Stimulated activated CD4-positive, alpha-beta T cell treated with anti-CD3 and anti-CD28 coated beads, Interleukin-15, amount 100 ng/mL, for 1 hour (primary cell): ENCODE measurements at places on chromosomes 2 and 18.

DNA sequence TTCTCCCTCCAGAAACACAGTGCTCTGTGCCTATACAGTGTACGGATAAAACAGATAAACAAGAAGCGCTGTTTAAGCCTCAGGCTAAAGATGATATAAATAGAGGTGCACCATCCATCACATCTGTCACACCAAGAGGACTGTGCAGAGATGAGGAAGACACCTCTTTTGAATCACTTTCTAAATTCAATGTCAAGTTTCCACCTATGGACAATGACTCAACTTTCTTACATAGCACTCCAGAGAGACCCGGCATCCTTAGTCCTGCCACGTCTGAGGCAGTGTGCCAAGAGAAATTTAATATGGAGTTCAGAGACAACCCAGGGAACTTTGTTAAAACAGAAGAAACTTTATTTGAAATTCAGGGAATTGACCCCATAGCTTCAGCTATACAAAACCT is 70.7 kb downstream of the TANK start:
- DNase-seq = no peak

GRCh38 chr2:236919209-236919608 is 166.5 kb upstream of the COPS8 start:
- no peak for DNase-seq

- DNase-seq = no peak
Observed at GRCh38 chr18:62438402-62438801, 84.4 kb upstream of the ZCCHC2 start.

DNA sequence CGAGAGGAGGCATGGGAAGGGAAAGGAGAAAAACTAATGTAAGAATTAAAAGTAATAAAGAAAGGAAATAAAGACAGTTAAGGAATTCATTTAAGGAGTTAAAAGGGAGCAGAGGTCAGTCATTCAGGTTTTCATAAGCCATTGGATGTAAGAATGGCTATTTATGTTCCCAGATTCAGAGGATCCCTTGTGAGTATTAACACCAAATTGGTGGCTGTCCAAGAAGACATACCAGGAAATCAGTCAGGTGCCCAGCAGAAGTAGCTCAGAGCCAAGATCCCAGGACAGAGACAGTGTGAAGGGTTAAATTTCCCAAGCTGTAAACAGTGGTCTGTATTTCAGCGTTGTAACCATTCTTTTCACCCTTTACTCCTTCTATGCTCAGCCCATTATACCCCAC is 550.4 kb downstream of the BCL11A start:
- DNase-seq = no peak

- no peak for DNase-seq
Observed at GRCh38 chr2:58928391-58928790, 687.3 kb upstream of the FANCL start.

GRCh38 chr2:71715951-71716696 is 262.8 kb downstream of the DYSF start:
- no peak for DNase-seq

GRCh38 chr2:72938455-72938854 is 21.1 kb downstream of the EMX1 start:
- no peak for DNase-seq

- no peak for DNase-seq
Observed at GRCh38 chr2:154455166-154455565, 243.3 kb upstream of the KCNJ3 start.

DNA sequence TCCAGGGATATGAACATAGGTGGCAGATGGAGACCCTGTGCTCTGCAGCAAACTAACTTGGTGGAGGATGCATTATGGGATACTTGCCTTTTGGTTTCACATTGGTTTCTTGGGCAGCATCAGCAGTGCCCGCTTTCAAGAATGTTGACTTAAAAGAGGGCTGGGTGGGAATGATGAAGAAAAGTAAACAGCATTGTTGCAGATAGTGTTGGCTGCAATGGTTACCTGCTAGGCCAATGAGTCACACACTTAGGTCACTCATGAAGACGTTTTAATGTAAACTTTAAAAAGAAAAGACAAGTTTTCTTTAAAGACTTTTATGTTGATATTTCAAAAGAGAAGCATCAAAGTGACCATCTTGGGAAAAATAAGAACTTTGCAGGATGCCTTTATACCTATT is 26.1 kb upstream of the FAM237A start:
- no peak for DNase-seq

DNA sequence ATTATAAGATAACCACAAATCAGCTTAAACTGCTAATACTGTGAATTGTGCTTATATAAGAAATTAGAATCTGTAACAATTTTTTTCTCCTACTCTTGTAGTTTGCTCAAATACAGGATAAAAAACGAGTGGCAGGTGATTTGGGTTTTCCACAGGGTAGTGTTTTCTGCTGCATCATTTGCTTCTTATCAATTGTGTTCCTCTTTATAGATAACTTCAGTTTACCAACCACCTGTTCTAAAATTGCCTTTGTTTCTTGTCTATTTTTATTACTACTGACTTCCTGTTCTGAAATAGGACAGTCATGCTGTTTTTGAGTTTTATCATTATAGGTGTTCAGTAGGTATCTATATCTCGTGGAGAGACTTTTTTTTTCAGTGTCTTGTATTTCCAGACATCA is 56.9 kb downstream of the MFSD6 start:
- no peak for DNase-seq

DNA sequence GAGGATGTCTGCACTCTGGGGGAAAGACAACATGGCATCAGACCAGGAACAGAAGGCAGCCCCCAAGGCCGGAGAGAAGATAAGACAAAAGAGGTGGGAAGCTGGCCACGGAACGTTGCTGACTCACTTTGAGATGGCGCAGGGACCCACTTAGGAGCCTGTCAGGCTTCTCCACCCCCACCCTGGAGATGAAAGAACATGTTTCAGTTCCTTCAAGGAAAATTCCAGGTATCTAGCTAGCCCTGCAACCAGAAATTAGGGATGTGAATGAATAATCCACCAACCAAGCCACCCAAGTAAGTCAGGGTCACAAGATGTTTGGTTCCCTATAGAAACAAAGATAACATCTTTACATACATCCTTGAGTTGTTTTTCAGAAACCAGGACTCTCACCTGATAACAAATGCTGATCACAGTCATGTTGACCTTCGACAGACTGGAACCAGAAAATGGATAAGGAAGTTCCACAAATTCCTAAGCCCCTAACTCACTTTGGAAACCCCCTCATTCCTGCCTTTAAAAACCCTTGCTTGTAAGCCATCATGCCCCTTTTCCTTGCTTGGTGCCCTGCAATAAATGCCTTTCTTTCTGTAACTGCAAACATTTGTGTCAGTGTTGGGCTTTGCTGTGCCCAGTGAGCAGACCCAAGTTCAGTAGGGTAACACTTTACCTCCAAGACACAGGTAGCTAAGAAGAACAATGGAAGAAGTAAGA is 31.9 kb downstream of the PSTPIP2 start:
- DNase-seq = no peak

DNA sequence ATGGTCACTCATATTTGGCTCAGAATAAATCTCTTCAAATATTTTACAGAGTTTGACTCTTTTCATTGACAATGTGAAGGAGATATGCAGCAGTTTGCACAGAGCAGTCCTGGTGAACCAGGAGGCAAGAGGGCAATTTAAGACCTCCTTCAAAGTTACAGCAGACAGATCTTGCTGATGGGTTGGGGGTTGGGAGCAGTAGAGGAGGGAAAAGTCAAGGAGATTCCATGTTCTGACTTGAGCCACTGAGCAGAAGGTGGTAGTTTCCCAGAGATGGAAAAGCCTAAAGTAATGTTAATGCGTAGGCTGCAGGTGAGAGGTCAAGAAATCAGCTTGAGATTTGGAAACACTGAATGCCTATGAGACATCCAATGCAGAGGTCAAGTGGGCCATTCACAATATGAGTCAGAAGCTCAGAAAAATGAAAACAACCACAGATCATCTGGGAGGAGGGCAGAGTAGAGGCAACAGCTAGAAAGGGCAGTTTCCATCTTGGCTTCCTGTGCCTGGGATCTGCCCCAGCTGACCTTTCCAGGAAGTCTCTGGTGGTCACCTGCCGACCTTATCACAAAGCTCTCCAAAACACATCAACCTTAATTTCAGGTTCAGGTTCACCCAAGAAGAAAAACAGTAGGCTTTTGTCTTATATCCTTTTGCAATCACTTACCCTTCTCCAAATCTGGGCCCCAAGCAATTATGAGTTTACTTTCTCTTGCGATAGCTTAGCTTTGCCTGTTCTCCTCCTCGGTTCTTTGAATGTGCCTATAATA is 197.5 kb upstream of the ARL4C start:
- DNase-seq = no peak

- no peak for DNase-seq
Observed at GRCh38 chr2:137369106-137369505, 595.2 kb upstream of the HNMT start.

DNA sequence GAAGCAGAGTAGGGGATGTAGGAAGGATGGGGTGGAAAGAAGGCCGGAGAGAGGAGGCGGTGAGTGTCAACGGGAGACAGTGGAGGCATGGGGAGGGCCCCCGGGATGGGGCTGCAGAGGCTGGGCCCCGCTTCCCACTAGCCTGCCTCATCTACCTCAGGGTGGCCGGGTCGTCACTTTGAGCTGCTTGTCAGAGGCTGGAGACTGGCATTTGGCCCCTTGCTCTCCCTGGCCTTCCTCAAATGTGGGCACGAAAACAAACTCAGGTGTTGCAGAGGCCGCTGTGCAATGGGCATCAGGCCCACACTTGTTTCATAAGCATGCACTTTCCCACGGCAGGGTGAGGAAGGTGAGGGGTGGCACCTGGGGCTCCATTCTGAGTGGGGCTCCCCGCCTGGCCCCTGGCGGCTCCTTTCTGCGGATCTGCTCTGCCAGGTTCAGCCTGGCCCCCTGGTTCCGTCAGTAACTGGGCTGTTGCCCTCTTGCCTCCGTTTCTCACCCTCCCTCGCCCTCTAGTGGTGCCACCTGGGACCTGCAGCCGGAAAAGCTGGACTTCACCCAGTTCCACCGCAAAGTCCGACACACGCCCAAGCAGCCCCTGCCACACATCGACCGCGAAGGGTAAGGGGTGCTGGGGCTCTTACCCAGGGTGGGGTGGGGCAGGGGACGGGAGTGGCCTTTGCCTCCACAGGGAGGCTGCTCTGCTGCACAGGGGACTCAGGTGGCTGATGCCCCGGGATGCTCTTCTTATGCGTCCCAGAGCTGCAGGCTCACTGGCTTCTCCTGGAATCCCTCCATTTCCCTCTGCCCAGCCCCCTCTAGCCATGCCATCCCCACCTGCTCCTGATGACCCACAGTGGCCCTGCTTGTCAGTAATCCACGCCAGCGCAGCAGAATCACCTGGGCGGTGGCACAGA is 125.4 kb downstream of the CTIF start:
- peak; percentile 41 for DNase-seq

DNA sequence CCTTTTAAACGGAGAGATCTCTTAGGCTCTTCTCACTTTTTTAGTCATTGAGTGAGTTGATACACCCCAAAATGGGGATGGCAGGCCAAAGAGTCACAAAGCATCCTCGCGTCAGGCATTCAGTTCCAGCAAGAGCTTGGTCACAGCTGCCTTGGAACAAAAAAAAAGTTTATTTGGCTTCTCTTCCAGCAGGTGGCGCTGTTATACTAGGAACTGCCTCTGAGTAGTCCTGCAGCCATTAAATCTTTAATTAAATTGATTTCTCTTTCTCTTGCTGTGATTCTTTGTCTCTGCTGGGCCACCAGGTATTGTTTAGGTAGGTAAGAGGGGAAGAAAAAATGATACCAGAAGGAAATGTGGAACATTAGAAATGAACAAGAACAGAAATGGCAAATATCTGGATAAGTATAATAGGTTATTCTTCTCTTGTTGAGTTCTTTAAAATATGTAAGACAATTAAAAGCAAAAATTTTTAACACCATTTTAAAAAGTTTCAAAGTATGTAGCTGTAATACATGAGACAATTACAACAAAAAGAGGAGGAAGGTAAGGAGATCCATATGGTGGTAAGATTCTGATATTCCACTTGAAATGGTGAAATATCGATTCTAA is 175.1 kb downstream of the GALNT1 start:
- DNase-seq = no peak

GRCh38 chr2:170436077-170436943 is 258.4 kb downstream of the MYO3B start:
- DNase-seq = no peak

DNA sequence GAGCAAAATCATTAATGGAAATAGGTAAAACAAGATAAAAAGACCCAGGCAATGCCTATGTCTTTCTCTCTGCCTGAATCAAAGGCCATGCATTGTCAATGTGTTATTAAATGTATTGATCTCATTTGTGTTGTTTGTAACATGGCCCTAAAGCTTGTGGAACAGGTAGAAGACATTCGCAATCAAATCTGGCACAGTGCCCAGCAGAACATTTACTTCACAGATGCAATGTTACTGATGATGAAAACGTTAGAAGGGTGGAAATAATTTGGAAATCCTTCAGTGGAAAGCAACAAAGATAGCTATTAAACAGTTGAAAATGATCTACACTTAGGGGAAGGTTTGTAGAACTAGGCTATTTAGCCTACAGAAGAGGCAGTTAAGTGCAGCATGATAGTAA is 368.2 kb downstream of the EPHA4 start:
- no peak for DNase-seq

DNA sequence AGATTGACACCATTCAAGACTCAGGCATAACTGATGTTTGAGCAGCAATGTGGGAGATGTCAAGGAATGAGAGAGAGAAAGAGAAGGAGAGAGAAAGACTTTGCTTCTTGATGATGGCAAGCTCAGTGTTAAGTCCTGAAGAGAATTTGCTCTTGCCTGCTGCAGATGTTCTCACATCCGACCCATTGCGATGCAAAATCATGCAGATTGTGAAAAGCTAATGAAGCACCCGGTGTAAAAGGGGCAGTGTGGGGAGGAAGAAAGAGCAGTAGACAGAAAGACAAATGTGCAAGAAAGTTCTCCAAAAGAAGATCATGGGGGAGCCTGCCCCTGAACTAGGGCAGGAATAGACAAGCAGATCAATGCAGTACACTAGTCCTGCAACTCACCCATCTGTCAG is 57.7 kb downstream of the EMX1 start:
- no peak for DNase-seq

DNA sequence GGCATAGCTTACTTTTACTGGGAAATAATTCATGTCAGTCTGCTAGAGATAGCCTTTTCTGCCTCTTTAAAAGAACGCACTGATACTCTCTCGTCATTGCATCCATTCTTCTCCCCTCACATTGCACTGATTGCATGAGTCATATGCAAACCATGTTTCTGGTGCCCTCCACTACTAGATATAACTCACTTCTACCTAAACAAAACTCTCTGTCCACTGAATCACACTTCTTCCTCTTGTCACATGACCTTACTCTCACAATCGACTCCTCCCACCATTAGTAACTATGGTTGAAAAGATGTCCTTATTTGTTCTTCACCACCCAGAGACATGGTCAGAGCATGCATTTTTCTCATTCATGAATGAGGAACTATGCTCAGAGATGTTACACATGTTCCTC is 158.0 kb downstream of the CSRNP3 start:
- no peak for DNase-seq

DNA sequence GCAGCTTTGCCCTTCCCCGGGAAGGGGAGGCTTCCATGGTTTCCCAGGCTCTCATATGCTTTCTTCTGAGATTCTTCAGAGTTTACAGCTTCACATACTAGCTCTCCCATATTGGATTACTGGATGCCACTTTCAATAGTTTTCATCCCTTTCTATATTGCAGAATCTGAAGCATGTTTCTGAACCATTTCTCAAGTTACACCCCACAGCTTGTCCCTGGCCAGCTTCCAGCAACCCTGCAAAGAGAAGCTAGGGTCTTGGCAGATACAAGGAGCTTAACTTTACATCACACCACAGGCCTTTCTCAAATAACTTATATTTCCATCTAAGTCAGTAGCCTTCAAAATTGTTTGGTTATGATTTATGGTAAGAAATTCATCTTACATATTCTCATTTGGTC is 39.6 kb downstream of the LHCGR start:
- DNase-seq = no peak

GRCh38 chr2:7665880-7666279 is 748.7 kb downstream of the RNF144A start:
- no peak for DNase-seq
